ENCODE measurements at places on chromosomes 4 and X.
A peak's percentile ranks its signal among the peaks of the same experiment; 100 is the strongest.

DNA sequence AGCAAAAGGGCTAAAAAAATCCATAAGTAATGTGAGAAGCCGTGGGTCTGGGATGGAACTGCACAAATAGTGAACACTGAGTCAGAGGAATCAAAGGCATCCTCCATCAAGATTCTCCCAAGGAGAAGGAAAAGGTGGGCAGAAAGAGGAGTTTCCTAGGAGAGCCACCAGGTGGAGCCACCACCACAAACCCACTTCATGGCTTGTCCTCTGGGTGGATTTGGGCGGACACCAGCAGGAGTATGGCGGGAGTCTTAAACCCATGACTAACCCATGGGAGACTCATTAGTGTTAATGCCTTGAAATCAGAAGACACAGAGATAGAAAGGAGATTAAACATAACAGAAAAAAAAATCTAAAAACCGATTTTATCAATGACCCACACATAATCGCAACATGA is 147.7 kb downstream of the SH3KBP1 start:
- DNase-seq = peak; percentile 45

- DNase-seq = no peak
Observed at GRCh38 chrX:39427906-39428305, 626.6 kb downstream of the MID1IP1 start.

- DNase-seq = no peak
Observed at GRCh38 chr4:143241892-143242291, 57.2 kb downstream of the USP38 start.

GRCh38 chr4:123236606-123237005 is 160.0 kb upstream of the SPRY1 start:
- no peak for DNase-seq

DNA sequence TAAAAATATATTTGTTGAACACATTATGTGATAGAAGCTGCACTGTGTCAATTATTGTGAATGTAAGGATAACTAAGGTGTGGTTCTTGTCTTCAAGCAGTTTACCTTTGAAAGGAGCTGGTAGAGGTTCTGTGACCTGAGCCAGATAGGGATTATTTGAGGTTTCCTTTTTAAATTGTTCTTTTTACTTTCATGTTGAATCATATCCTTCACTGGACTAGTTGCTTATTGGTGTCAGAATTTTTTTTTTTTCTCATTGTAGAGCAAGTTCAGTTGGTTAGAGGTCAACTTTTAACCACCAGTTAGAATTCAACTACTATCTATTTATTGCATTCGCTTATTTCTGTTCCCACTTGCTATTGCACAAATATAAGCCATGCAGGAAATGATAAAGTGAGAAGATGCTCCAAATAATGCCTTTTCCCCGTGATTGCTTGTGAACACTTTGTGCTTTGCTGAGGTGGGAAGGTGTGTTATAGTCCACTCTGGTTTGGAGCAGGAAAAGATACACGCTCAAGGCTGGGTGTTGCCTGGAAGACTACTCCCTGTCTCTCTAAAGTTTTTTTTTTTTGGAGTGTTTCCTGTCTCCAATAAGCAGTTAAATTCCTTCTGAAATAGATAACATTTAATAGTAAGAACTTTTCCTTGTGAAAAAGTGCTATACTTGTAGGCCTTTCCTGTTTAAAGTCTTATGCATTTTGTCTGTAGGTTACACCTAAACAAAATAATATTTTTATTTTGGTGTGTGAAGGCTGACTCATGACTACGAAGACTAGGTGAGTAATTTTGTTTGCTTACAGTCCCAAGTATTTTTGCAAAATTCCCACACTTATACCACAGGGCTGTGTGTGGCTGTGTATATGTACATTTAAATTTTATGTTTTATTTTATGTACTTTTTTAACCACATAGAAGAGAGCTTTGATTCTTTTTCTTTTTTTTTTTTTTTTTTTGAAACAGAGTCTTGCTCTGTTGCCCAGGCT is 83.8 kb upstream of the LCORL start:
- DNase-seq = no peak

GRCh38 chr4:108398316-108398715 is 222.1 kb upstream of the RPL34 start:
- no peak for DNase-seq

GRCh38 chrX:40773809-40774208 is 38.5 kb upstream of the MED14 start:
- DNase-seq = peak; percentile 70

GRCh38 chr4:145795521-145795920 is 115.6 kb downstream of the C4orf51 start:
- no peak for DNase-seq

- DNase-seq = no peak
Observed at GRCh38 chr4:125710766-125711165, 396.0 kb downstream of the FAT4 start.

DNA sequence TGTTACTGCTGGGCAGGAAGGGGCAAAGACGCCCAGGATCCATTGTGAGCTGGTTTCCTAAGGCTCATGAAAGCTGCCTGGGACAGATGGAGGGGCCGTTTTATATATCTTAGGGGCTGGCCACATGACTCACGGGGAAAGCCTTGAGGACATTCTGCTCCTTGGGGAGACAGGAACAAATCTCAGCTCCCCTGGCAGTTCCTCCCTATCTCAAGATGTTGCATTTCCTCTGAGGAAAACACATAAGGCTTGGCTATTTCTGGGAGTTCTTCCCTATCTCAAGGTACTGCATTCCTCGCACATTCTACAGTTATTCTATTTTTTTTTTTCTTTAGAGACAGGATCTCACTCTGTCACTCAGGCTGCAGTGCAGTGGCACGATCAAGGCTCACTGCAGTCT is 804.6 kb upstream of the TENM3 start:
- DNase-seq = no peak

DNA sequence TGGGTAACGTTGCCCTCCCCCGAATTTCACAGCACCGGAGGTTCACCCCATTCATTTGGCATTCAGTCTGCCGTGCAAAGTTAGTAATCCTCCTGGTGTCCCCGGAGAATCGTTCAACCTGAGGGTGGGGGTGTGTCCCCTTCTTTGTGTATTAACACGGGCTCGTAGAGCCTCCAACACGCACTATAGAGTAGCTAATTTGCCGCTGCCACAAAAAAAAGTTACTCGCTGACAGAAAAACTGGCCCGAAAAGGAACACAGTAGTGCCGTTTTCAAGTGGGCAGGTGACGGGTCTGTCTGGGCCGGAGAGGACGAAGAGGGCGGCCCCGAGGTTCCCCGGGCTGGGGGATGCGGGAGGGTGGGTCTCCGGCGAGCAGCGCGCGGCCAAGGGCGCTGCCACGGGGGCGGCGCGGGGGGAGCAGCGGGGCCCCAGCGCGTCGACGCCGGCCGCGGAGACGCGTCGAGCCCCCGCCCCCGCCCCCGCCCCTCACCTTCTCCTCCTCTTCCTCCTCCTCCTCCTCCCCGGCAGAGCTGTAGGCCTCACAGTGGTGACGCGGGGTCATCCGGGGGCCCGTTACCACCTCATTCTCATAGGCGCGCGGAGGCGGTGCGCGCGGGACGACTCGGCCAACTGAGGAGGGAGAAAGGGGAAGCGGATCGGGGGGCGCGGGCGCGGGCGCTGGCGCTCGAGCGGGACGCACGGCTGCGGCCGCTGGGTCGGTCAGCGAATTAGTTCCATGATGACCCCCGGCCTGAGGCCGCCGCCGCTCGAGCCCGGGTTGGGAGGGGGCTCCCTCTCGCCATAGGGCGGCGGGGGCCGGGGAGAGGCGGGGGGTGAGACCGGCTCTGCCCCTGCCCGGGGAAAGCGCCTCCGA is 571 bp downstream of the CCNI start:
- no peak for DNase-seq

- no peak for DNase-seq
Observed at GRCh38 chrX:134547047-134547679, 87.2 kb downstream of the HPRT1 start.

- no peak for DNase-seq
Observed at GRCh38 chrX:100850317-100850716, 23.8 kb downstream of the NOX1 start.

DNA sequence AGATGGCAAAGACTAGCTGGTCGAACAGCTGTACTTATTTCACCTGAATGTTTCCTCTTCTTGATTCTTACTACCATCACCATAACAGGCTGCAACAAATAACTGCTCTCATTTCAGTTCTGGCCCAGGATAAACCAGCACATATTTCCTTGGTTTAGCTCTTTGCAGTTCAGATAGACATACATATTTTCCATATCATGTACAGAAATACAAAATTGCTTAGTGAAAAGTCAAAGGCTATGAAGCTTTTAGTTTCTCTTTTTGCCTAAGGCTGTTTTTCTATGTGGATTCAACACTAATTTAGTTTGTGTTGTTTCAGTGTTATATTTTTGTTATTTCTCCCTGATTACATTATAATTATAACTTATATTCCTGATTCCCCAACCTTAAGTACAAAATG is 103.6 kb upstream of the BMP3 start:
- DNase-seq = no peak

GRCh38 chr4:140635606-140636005 is 66.8 kb upstream of the UCP1 start:
- no peak for DNase-seq

GRCh38 chr4:52704661-52705060 is 45.6 kb upstream of the USP46 start:
- DNase-seq = no peak

GRCh38 chr4:7365462-7366179 is 69.1 kb downstream of the PSAPL1 start:
- no peak for DNase-seq

- no peak for DNase-seq
Observed at GRCh38 chr4:102103368-102103767, 241.9 kb downstream of the SLC39A8 start.

- DNase-seq = no peak
Observed at GRCh38 chr4:98341309-98341708, 80.1 kb downstream of the RAP1GDS1 start.

DNA sequence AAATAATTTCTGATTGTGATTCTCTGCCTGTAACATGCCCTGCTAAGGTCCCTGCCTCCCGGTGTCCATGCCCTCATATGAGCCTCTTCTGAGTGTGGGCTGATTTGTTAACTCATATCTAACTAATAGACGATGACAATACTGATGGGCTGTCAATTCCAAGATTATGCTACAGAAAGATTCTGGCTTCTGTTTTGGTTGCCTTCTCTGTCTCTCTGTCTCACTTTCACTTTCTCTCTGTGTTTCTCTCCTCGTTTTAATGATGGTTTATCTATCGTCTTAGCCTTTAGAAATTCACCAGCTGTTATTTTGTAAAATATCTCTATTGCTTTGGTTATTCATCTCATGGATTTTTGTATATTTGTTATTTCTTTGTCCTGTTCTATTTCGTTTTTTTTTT is 312.5 kb upstream of the ANXA10 start:
- no peak for DNase-seq

- DNase-seq = no peak
Observed at GRCh38 chr4:19010761-19011160, 989.2 kb upstream of the LCORL start.

- DNase-seq = no peak
Observed at GRCh38 chr4:181674315-181674875, 568.8 kb upstream of the TENM3 start.

- DNase-seq = peak; percentile 76
Observed at GRCh38 chr4:81069706-81070331, 39.3 kb downstream of the BMP3 start.

- DNase-seq = no peak
Observed at GRCh38 chrX:10070714-10071436, 85.9 kb upstream of the CLCN4 start.

DNA sequence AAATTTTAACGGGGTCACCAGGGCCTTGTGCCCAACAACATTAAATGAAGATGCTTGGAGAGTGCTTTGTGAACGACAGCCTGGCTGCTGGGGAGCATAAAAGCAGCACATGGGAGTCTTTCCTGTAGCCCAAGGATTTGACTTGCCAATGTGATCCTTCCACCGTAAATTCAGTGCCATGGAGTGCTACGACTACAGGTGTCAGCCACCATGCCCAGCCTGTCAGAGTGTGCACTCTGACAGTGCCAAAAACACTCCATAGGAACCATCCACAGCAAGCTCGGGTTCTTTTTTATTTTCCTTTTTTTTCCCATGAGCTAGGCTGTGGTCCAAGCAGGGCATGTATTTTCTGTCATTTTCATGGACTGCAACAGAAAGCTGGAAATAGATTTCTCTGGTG is 156.9 kb downstream of the NLGN4X start:
- no peak for DNase-seq

- peak; percentile 60 for DNase-seq
Observed at GRCh38 chrX:132294776-132295495, 75.7 kb upstream of the RAP2C start.

- no peak for DNase-seq
Observed at GRCh38 chr4:1632109-1633104, 51.7 kb downstream of the FAM53A start.

GRCh38 chr4:127048376-127049044 is 584.2 kb upstream of the INTU start:
- DNase-seq = no peak

GRCh38 chrX:113947548-113947947 is 636.3 kb upstream of the HTR2C start:
- no peak for DNase-seq

DNA sequence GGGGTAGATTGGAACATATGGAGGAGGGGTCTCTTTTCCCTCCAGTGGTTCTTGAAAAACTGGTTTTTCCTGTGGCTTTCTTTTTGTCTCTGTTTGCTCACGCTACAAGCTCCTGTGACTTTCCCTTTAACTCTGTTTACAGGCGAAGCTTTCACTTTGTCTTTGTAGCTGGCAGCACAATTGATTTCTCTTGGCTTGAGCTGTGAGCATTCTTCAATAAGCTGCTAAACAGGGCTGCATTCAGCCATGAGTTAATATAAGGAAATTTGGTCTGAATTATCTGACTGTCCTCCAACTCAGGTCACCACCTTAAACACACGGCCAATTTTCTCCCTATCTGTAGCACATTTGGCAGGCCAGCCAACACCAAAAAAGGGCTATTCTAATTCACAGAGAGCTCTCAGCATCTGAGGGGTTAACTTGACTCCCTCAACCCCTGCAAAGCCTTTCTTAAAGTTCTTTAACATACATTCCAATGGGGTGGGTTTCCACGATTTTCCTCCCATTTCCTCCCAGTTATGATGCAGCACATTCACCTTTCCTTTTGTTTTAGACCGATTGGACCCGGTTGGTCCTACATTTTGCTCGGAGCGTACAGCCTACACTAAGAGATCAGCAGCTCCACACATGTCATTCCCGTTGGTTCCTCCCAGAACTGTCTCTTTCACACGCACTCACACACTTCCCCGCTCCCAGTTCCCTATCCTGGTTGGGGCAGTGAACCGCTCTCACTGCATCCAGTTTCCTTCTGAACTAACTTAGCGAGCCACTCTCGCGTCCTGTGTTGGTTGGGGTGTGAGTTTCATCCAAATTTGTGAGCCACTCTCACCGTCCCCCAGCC is 45.4 kb downstream of the UGT2A3 start:
- DNase-seq = no peak

DNA sequence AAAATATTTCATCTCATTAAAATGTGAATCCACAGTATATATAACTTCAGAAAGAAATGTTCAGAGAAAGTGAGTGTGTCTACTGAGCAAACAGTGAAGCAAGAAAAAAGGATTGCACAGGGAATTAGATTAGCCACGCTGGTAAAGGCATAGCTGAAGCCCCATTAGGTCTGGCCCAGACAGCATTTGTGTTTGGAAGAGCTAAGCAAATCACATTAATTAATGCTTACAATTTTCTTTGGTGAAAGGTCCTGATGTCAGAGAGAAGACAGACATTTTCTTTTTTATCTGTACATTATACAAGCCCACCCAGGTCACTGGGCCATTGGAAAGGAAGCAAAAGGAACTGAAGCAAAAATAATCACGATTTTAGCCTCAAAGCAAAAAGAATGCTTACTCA is 354.6 kb downstream of the GRID2 start:
- no peak for DNase-seq
